ENCODE measurements at places on chromosomes 1 and 21.

GRCh38 chr1:230243583-230244353 is 176.7 kb downstream of the GALNT2 start:
- peak; percentile 58 for DNase-seq

DNA sequence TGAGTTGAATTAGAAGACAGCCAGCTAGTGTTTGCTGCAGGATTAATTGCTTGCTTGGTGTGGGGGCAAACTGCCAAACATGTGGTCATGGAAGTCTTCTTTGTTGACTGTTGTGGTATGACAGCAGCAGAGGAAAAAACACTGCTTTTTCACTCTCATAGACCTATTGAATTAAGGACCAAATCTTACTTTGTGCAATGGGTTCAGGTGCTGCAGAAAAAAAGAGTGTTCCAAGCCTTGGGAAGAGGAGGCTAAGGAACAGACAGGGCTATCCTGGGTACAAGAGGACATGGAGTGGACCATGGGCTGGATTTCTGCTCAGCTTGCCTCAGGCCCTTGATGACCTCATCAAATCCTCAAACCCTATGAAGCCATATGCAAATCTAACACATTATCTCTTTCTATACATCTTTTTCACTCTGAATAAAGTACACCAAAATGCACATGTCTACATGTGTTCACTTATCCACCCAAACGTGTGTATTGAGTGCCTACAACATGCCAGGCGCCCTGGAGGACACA is 61.5 kb downstream of the SIPA1L2 start:
- DNase-seq, result no peak

DNA sequence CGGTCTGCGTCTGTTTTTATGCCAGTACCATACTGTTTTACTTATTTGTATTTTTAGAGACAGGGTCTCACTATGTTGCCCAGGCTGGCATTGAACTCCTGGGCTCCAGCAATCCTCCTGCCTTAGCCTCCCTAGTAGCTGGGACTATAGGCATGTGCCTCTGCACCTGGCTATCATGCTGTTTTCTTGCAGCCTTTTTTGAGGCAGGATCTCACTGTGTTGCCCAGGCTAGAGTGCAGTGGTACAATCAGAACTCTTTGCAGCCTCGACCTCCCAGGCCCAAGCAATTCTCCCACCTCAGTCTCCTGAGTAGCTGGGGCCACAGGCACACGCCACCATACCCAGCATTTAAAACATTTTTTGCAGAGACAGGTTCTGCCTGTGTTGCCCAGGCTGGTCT is 5.3 kb upstream of the LRRC39 start:
- DNase-seq, result no peak

DNA sequence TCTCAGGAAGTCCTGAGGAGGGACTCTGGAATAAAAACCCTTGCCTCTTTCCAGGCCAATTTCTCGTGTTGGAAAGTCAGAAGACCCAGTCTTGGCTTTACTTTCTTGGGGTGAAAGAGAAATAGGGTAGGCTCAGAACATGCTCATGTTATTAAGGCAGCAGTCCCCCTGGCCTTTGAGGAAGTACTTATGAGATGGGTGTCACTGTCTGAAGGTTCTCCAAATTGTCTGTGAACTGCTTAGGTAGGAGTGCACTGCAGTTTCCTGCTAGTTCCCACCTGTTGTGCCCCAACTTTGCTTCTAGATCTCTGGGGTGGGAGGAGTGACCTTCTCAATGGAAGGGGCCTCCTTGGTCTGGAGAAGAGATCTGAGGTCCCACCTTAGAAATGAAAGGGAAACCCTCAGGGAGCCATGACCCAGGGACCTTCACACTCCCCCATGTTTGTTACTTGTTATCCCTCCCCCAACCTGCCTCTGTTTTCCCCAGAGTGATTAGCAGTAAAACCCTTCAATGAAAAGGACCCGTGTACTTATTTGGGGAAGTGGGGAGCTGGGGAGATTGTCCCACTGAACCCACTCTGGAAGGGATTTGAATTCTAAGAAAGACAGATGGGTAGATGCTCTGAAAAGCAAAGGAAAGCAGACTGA is 5.7 kb downstream of the ZNF691 start:
- no peak for DNase-seq

DNA sequence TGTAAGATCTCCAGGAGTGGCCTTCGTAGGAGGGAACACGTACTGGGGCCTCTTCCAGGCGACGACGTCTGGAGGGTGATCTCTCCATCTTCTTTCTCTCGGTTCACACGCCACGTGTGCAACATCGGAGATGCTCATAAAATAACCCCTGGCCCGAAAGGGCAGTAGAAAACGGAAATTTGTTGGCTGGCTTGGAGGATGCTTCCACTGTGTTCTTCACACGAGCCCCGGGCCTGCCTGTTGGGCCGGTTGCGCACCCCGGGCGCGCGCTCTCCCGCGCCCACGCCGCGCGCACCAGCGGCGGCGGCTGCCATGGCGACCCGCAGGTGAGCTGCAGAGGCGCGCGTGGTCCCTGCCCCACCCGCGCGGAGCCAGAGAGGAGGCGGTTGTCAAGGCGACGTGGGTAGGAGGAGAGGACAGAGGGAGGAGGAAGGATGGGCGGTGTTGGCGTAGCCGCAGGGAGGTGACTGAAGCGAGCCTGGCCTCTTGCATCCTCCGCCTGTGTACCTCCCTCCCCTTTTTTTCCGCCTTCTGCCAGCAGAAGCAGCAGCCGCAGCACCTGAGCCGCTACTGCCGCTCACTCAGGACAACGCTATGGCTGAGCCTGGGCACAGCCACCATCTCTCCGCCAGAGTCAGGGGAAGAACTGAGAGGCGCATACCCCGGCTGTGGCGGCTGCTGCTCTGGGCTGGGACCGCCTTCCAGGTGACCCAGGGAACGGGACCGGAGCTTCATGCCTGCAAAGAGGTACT is at the start of gene ELAPOR1:
TSS of gene ELAPOR1 (plus strand) at position 526 of the 752 bp plus-strand sequence. CDS start at position 595, 69 bp downstream.
- no peak for DNase-seq

GRCh38 chr1:149885339-149886120 is 13.8 kb upstream of the BOLA1 start:
- peak; percentile 82 for DNase-seq

- DNase-seq, result peak; percentile 80
Measured at GRCh38 chr1:87203904-87204303, 124.8 kb upstream of the LMO4 start.

DNA sequence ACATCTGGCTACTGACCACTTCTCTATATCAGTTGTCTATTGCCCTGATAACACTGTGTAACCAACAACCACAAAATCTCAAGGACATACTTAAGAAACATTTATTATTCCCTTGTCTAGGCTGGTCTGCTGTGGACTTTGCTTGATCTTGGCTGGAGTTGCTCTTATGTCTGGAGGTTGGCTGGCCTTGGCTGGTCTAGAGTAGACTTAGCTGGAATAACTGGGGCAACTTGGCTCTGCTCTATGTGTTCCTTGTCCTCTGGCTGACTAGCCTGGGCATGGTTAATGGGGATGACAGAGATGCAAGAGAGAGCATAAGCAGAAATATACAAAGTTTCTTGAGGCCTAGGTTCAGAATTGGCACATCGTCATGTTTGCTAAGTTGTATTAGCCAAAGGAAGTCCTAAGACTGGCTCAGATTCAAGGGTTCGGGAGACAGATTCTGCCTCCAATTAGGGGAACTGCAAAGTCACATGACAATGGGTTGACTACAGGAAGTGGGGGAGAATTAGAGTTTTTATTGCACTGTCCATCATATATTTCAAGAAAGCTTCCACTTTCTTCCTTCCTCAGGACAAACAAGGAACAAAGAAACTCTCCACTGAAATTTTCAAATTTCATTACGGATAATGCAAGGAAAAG is 61.4 kb upstream of the HMCN1 start:
- DNase-seq, result no peak

DNA sequence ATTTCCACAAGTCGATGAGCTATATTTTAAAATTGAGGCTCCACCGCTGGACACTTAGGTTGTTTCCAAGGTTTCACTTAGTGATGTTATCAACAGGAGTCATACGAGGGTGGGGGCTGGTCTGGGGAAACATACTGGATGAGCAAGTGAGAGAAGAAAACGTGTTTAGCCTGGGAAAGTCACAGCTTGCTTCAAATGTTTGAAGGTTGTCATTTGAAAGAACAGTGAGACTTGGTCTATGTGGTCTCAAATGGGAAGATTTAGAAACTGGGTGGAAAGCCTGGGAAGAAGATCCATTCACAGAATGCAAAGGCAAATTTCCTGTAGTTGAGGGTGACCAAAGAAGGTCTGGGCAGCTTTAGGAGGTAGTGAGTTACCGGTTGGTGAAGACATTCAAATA is 9.9 kb upstream of the DYRK1A start:
- DNase-seq, result no peak

GRCh38 chr1:175081983-175082382 is 14.3 kb downstream of the TNN start:
- no peak for DNase-seq

DNA sequence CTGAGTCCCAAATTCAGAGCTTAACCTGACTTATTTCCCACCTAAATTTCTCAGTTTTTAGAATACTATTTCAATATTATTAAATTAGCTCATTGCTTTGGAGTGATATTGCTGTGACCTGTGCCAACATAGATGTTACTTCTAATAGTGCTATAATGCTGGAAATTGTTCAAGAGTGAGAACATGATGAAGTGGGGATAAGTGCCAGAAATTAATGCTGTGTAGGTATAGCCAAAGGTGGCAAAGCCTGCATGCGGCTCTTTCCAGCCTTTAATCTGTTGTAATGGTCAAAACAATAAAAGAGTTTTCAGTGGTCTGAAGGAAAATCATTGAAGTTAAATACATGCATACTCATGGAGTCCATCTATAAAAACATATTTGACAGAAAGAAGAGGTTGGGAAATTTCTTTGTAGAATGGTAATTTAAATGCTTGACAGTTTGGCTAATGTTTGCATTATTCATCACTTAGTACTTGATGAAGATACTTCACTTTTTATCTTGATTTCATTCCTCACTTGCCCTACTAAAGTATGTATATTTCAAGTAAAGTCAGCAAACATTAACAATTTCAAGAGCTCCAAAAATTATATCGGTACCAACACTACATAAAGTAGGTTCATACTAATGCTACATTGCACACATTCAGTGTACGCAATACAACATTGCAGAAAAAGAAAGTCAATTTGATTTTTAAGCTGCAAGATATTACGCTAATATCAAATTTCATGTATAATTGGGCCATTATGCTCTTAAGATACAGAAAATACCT is 82.1 kb downstream of the OLFM3 start:
- no peak for DNase-seq

- DNase-seq, result peak; percentile 77
Measured at GRCh38 chr1:243325305-243325890, 69.6 kb downstream of the SDCCAG8 start.

DNA sequence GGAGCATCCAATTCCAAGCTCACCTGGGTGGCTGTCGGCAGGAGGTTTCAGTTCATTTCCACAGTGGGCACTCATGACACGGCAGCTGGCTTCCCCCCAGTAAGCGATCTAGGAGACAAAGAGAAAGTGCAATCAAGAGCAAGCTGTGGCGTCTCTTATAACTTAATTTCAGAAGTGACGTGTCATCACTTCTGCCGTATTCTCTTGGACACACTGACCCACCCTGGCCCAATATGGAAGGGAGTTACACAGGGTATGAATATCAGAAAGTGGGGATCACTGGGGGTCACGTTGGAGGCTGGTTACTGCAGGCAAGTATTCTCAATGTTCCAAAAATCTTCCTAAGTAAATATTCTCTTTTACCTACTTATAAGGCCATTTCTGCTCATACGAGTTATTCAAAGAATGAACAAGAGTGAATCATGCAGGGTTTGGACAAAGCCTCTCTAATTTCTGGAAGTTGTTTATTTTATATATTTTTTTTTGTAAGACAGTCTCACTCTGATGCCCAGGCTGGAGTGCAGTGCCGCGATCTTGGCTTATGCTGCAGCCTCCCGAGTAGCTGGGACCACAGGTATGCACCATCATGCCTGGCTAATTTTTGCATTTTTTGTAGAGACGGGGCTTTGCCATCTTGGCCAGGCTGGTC is 46.5 kb upstream of the GREM2 start:
- DNase-seq, result peak; percentile 15

DNA sequence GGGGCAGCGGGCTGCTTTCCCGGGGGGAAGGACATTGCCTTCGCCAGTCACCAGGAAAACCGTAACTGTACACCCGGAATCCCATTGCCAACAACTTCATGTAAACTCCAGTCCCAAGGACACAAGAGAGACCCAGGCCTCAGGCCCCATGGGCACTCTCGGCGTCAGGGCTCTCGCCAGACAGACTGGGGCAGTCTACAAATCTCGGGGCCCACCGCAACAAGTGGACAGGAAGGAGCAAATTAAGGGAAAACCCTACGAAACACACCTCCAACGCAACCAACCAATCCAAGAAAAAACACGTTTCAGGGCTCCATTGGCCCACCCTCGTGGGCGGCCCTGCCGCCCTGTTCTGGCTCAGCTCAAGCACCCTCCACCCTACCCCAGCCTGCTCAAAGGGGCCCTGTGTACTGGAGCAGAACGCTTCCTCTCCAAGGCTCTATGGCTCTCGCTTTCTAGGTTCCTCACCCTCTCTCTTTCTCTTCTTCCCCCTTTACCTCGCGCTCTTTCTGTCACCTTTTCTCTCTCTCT is 4.6 kb upstream of the ZNF678 start:
- DNase-seq, result no peak

GRCh38 chr1:156406251-156406650 is 37.2 kb downstream of the RHBG start:
- no peak for DNase-seq

- DNase-seq, result peak; percentile 86
Measured at GRCh38 chr1:94658221-94658620, 116.7 kb upstream of the F3 start.

DNA sequence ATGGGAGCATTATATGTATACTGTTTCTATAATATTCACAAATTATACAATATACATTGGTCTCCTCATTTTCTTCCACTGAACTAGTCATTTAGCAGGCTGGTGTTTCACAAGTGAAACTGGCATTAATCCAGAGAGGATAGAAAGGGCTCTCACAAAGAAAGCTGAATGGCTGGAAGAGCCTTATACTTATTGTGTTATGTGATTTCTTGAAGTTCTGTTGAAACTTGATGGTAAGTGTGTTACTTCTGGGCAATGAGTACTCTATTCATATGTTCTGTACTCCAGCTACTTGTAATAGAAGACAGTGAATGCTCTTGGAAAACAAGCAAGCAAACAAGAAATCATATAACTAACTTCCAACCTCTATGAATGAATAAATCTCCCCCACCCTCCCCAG is 14.9 kb downstream of the STX12 start:
- peak; percentile 64 for DNase-seq

DNA sequence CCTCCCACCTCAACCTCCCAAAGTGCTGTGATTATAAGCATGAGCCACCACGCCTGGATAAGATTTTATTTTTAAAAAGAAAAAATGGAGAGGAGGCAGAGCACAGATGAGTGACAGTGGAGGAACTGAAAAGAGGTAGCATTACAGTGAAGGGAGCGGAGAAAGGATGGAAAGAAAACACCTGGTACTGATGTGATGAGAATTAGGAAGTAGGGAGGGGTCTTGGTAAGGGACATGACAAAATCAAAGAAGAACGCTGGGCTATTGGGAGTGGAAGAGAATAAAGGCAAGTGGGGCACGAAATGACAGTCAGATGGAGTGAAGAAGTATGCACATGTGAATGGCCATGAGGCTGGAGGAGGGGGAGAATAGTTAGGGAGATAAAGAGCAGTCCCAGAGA is 2.3 kb downstream of the FCRLA start:
- no peak for DNase-seq

GRCh38 chr21:31546443-31547170 is 112.9 kb upstream of the SOD1 start:
- no peak for DNase-seq

- no peak for DNase-seq
Measured at GRCh38 chr1:160724465-160725242, 13.0 kb upstream of the CD48 start.
